ENCODE measurements at places on chromosomes 3 and 15. TPM values are rescaled to one million over a fixed set of nuclear protein-coding genes. Genes with fewer than 3 reads are reported as not detected.

- DNase-seq: no peak
Measured at GRCh38 chr3:41462103-41462691, 262.9 kb downstream of the CTNNB1 start.

- no peak for DNase-seq
Measured at GRCh38 chr15:80264031-80264430, 12.0 kb upstream of the CTXND1 start.

DNA sequence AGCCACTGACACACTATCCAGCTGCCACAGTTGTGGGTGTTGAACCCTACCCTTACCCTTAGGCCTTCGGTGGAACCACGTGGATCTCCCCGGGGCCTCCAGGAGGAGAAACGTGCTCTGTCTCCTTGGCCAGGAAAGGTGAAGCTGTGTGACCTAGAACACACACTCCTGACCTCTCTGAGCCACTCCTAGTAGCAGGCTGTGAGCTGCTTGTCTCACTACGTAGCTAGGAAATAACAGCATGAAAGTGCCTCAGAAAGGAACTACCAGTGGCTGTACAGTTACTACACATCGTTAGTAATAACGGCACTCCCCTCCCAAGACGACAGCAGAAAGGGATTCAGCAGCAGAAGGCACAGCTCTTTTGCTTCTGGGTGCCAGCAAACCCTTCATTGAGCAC, 36.2 kb upstream of the SLC6A6 start:
- no peak for DNase-seq

DNA sequence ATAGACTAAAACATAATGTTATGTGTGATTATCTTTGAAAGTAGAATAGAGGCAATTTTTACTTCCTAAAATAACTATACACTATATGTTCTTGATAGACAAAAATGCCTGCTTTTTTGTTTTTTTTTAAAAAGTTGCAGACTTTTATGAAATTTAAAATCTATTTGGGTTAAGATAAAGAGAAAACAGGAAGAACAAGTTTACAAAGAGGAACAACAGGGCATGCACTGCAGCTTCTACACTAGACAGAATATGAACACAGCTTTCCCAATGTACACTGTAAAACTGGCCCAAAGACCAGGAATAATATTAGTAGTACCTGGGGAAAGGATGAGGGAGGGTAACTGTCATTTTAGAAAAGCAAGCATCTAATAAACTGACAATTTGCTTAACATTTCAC, 53.7 kb downstream of the NR1I2 start:
- no peak for DNase-seq

DNA sequence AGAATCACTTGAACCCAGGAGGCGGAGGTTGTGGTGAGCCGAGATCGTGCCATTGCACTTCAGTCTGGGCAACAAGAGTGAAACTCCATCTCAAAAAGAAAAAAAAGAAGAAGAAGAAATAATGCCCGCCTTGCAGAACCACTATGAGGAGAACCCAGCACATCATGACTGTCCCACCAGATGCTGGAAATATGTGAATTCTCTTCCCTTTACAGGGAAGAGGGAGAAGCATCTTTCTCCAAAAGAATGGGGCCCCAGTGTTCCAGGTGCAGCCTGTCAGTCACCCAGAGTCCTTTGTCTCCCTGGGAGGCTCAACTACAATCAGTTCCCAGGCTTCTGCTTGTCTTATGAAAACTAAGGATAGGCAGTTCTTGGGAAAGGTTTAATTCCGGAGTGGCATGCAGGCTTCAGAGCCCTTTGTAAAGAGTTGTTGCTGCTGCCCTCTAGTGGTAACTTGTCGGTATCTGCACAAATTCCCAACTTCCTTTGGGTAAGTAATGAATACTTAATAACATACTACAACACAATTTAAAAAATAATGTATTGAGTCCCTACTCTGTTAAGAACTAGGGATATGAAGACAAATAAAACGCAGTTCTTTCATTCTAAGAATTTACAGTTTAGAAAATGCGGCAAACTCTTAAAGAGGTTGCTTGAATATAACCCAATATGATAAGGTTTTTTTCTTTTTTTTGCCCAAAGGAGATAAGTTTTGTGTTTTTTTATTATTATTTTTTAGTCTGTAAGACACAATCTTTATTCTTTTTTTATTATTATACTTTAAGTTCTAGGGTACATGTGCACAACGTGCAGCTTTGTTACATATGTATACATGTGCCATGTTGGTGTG, 18.6 kb upstream of the TICRR start:
- peak; percentile 77 for DNase-seq

GRCh38 chr3:130895690-130896488, 2.0 kb downstream of the ATP2C1 start:
- DNase-seq: no peak

DNA sequence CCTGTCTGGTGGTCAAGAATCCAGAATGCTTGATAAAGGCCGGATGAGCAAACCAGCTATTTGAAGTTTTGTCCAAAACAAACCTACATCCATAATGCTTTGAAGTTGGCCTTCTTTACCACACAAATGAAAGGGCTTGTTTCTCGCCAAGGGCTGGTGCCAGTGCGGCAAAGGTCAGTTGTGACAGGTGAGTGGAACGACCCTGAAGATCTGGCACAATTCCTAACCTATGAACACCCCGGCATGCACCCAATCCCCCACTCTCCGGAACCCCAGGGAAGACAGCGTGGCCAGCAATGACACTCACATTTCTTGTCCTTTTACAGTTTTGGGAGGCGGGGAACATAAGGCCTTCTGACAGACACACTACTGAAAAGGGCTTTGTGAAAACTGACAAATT, 90.6 kb downstream of the ATP10A start:
- DNase-seq: no peak

DNA sequence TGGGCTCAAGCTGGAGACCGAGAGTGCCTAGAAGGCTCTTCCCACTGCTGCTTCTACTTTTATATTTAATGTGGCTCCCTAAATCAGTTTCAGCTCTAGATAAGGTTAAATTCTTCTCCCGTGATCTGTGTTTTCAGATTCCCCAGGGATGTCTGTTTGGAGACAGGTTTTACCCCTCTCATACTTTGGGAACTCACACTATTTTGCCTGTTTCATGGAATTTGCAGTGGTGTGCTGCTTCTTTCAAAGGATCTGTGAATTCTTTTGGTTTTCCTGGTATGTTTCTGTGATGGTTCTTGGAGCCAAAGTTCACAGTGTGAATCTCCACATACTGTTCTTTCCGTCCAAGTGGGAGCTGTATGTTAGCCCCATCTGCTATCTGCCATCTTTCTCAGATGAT, 238.3 kb upstream of the SLITRK3 start:
- no peak for DNase-seq

GRCh38 chr15:53447053-53447574, 312.3 kb downstream of the WDR72 start:
- DNase-seq: no peak

- DNase-seq: no peak
Measured at GRCh38 chr3:115248274-115248673, 101.2 kb upstream of the ZBTB20 start.

DNA sequence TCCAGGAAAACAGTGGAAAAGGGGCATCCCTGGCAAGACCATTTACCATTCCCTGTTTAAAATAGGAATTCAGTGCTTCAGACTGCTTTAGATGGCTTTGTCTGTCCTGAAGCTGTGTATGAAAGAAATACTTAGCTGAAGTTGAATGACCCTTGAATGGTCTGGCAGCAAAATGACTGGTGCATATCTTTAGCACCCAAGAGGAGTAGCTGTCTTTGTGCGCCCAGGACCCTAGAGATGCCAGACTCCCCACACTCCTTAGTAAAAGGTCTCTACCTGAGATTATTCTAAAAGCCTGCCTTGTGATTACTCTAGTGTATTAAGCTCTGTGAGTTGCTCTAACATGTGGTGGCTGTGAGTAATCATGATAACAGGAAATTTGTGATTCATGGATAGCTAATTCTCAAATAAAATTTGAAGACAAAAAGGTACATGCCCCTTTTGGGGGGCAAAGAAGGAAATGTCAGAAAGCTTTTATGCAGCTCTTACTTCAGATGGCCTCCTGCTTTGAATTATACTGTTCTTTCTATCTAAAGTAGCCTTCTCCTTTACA, 3.2 kb downstream of the MAPKBP1 start:
- no peak for DNase-seq

GRCh38 chr3:112931736-112932521, 43.0 kb downstream of the CD200R1 start:
- DNase-seq: no peak

DNA sequence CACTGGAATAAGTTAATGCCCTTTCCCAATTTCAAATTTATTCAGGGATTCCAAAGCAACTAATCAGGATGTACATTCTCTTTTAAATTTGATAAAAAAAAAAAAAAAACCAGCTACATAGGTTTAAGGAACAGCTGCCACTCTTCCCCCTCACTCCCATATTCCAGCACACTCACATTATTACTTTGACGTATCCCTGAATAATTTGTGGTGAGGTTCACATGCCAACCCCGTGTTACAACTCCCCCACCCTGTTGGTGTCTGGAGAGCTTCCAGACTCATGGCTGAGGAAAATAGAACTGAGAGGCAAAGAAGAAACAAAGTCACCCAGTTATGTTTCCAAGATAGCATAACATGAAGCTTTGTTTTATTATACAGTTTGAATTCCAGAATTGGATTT, 300.5 kb upstream of the MME start:
- no peak for DNase-seq

Gene SAMD7
- not detected for total RNA-seq

Gene CCDC9B
- total RNA-seq: 11.8 TPM

Gene LIPH
- total RNA-seq: 2.0 TPM

Gene TLR9
- not detected for total RNA-seq
